ENCODE measurements at places on chromosomes 3 and 15.

DNA sequence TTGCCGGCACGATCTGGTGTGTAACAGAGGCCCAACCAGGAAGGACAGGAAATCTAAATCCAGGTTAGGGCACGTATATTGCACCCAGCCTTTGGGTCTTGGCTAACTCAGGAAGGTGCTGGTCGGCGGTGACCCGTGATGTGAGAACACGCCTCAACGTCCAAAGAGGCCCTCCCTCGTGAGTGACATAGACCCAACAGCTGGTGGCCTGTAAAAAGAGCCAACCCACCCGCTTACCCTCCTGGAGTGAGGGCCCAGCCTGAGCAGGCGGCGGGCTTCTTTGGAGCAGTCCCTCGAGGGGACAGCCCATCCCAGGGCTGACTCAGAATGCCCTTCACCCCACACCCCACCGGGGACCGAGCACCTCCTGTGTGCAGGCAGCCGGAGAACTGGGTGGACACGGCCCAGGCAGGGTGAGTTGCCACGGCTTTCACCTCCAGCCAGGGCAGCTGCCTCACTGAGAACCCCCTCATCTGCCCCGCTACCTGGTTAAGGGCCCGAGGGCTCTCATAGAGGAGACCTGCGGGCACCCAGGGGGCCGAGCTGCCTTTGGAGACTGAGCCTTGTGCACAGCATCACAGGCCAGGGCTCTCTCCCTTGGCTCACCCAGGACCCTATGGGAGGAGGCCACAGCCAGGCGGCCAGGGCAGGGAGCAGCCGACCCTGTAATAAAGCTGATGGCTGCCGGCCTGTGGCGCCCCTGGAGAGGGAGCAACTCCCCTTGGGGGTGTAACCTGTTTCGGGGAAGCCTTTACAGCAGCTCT is 41.8 kb downstream of the ZNF710 start:
- DNase-seq = no peak

GRCh38 chr3:32321095-32321790 is 70.4 kb upstream of the CMTM7 start:
- no peak for DNase-seq

DNA sequence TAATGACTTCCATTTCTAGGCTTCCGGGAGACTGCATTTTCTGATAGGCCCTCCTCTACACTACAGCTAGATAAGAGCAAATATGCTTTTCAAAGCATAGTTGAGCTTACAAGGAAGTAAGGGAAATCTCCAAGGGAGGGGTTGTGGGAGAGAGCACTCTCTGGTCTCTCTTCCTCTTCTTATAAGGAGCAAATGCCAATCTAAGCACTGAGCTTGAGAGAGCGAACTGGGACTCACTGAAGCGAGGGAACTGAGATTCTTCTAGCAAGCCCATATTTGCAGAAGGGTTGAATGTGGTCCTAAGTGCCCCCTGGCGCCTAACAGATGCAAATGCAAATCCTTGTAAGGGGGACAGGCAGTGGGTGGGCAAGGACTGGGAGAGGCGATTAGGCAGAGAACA is 164.8 kb downstream of the ERC2 start:
- peak; percentile 35 for DNase-seq

- no peak for DNase-seq
Observed at GRCh38 chr3:12974334-12974733, 98.9 kb downstream of the IQSEC1 start.

DNA sequence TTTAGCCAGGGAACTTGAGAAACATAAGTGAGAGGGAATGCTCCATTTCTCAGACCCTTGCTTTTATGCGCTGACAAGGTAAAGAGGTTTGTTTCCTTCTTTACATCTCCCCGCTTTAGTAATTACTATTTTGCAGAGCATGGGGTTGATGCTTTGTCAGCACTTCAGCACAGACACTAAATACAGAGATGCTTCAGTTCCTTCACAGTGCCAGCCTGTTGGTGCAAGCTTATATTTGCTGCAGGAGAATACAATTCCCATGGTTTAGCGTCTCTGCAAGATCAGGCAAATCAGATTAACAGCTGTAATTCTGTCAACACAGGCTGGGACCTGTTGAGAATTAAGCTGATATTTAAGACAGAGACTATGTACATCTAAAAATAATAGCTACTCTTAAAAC is 2.9 kb downstream of the FMN1 start:
- DNase-seq = no peak

DNA sequence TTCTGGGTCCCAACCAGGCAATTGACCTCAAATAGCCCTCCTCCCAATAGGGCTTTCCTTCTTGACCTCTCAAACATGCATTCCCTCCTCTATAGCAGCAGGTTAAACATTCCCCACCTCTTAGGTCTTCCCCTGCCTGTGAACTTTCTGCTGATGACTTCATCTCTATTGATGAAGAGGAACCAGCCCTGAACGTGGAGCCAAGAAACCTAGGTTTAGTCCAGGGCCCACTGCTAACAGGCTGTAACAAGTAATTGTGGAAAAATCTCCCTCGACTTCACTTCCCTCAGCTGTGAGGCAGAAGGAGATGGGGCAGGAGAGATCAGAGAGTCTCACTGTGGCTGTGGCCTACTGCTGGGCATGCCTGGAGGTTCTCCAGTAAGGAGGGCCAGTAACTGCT is 24.7 kb downstream of the ILDR1 start:
- DNase-seq = no peak

DNA sequence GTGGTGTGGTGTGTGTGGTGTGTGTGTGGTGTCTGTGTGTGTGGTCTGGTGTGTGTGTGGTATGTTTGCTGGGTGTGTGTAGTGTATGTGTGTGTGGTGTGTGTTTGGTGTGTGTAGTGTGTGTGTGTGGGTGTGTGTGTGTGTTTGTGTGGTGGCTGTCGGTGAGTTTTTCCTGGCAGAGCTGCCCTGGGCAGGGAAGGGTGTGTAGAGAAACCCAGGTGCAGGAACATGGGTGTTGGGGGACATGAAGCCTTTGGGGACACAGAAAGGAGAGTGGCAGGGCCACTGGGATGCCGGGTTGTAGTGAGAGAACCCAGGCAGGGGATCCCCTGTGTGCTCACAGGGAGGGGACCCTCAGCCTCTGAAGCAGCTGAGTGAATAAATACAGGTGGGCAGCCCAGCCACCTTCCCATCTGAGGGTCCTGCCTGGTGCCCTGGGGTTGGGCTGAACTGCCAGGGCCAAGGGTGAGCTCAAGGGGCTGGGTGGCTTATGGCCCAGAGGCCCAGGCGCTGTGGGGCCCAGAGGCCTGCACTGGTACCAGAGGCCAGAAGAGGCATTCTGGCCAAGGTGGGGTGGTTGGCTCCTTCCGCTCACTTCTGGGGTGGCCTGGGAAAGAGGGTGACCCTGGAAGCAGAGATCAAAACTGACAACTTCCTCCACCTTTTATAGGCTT is 48.5 kb upstream of the CTSH start:
- DNase-seq = no peak

- no peak for DNase-seq
Observed at GRCh38 chr3:120797857-120798256, 55.3 kb downstream of the GTF2E1 start.

GRCh38 chr3:182710557-182711157 is 82.6 kb upstream of the ATP11B start:
- DNase-seq = peak; percentile 24

- DNase-seq = no peak
Observed at GRCh38 chr3:127637971-127638370, 9.0 kb downstream of the PODXL2 start.

- DNase-seq = no peak
Observed at GRCh38 chr3:77906102-77906709, 866.3 kb downstream of the ROBO2 start.

DNA sequence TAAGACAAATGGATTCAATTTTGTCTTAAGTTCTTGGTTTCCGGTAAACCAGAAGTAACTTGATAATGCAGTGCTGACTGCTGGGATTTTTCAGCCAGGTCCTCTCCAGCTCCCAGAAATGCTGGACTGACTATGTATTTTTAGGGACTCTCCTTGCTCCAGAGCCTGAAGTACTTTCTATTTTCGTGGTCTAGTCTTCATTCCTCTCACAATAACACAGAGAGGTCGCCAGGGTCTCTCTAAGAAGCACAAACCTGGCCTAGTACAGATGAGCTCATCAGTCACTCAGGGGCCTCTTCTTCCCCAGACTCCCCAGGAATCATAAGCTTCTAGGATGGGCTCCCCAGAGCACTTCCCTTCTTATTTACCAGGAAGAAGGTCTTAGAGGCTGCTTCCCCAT is 85.8 kb downstream of the FAM174B start:
- no peak for DNase-seq

GRCh38 chr3:121443456-121443855 is 102.3 kb downstream of the POLQ start:
- DNase-seq = no peak
